CD4-positive, alpha-beta T cell (primary cell): ENCODE measurements at places on chromosomes 5 and 9. TPM values are rescaled to one million over a fixed set of nuclear protein-coding genes. Genes with fewer than 3 reads are reported as not detected.
A peak's percentile ranks its signal among the peaks of the same experiment; 100 is the strongest.

PALM2AKAP2 gene
- total RNA-seq = not detected

HSPB3 gene
- not detected for total RNA-seq

DNA sequence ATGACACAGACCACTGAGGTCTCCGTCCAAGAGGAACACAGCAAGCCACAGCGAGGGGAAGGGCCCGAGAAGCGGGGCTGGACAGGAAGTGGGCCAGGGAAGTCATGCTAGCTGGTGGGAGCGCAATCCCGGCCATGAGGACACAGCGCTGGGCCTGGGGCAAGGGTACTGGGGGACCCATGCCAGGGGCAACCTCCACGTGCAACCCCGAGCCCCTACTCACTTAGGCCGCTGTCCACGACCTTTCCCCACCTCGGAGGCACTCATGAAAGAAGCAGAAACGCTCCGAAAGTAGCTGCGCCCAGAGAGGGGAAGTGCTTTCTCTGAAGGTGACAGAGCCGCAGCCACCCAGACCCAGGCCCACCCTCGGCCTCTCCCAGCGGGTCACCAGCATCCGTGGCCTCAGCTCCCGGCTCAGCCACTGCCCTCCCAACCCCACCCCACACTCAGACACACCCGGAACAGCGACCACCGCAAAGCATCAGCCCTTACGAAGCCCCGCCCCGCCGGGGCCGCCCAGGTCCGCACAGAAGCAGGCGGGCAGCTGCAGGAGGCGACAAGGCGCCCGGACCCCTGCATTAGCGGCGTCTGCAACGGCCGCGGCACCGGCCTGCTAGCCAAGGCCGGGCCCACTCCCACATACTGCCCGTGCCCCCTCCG lies 782 bp downstream of the BICD2 start:
- no peak overlapping the region for H3K27ac ChIP-seq
- peak overlapping the region; percentile 95 for H3K4me3 ChIP-seq
- H3K4me1 ChIP-seq = peaks cover 56% of the 10 kb centered on the region
- H3K27me3 ChIP-seq = no peaks in the 10 kb centered on the region
- no peaks in the 10 kb centered on the region for H3K36me3 ChIP-seq

ZNF474 gene
- total RNA-seq = 0.28 TPM
